ENCODE measurements at places on chromosomes 16 and 17.
A peak's percentile ranks its signal among the peaks of the same experiment; 100 is the strongest.

DNA sequence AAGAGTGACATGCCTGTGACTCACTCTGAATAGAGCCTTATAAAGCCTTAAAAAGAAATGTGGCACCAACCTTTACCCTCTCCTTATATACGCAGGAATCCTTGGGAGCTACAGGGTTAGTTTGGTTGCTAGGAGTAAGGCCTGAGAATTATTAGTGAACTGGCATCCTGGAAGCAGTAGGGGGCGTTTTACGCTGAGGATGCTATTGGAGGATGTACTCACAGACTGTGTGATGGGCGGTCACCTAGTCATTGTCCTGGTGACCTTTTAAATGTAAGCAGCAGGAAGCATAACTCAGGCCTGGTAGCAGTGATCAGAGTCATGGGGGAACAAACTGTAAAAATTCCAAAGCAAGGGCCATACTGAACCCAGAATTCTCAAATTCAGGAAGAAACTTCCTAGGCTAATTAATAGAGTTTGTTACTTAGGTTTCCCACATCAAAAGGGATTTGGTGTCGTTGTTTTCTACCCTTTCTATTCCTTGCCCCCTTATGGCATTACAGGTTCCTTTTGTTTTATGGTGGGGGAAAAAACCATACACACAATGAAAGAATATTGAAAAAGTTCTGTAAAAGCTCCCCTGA lies 153.8 kb downstream of the SNX11 start:
- DNase-seq: peak; percentile 19

DNA sequence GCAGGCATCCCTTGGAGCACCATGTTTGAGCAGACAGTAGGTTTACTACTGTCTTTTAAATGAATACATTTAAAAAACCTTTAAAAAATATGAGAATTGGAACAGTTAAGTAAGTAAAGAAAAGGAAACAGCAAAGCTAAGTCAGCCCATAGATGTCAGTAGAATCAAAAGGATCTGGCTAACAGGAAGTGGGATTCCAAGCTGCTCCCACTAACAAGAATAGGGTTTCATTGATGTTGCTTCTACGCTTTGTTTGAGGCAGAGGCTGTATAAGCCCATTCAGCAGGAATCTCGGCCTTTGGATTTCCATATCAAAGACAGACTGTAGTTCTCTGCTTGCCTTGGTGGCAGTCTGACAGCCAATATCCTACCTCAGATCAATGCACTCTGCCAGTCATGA lies 122.9 kb upstream of the ELAC2 start:
- no peak for DNase-seq

DNA sequence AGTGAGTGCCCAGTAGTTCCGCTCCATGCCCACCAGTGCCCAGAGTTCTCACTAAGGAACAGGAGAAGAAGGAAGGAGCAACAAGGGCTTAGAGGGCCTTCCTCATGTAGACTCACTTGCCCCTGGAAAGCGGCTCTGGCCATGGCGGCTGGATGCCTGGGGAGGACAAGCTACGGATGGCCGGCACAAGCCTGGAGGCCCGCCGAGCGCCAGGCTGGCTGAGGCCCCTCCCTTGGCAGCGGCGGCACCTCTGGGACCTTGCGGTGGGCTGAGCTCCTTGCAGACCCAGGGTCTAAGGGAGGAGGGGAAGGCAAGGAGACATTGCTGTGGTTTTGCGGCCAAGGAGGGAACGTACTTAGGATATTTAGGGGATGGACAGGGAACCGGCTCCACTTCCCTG lies 160.1 kb downstream of the SALL1 start:
- DNase-seq: no peak

- no peak for DNase-seq
Observed at GRCh38 chr17:13212860-13213259, 195.0 kb upstream of the ELAC2 start.

DNA sequence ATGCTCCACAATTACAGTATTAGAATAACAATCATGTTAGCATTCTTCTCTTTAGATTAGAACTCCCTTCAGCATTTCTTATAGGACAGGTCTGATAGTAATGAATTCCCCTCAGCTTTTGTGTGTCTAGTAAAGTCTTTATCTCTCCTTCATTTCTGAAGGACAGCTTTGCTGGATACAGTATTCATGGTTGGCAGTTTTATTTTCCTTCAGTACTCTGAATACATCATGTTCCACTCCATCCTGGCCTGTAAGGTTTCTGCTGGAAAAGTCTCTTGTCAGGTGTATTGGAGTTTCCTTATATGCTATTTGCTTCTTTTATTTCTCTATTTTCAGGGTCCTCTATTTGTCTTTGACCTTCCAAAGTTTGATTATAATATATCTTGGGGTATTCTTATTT lies 4.0 kb upstream of the ABCA10 start:
- DNase-seq: no peak

GRCh38 chr16:87681981-87682570 lies 79.8 kb downstream of the JPH3 start:
- peak; percentile 16 for DNase-seq

- no peak for DNase-seq
Observed at GRCh38 chr17:48567209-48567608, 10.9 kb downstream of the HOXB4 start.

DNA sequence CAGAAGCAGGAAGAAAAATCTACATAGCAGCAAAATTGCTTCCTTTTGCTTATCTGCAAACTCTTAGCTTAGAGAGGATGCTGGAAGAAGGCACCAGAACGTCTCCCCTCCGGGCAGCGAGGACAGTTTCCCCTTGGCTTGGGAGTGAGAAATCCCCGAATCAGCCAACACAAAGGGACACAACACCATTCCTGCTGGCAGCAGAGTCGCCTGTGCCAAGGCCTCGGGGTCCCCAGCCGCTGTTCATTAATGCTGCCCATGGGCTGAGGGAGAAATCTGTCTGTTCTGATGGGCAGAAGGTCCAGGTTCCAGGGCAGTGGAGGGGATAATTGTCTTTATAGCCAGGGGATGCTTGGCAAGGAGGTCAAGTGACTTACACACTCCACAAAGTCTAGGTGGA lies 38.0 kb downstream of the CACNG3 start:
- DNase-seq: no peak

GRCh38 chr17:63676584-63676983 lies 23.3 kb downstream of the LIMD2 start:
- DNase-seq: no peak

DNA sequence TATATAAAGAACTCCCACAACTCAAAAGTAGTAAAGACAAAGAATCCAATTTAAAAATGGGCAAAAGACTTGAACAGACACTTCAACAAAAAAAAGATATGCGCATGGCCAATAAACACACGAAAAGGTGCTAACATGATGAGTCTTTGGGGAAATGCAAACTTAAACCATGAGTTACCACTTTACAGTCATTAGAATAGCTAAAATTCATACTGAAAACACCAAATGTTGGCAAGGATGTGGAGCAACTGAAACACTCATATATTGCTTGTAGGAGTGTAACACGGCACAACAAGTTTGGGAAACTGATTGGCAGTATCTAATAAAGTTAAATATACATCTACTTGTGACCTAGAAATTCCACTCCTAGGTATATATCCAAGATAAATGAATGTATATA lies 3.0 kb upstream of the PIK3R5 start:
- no peak for DNase-seq

DNA sequence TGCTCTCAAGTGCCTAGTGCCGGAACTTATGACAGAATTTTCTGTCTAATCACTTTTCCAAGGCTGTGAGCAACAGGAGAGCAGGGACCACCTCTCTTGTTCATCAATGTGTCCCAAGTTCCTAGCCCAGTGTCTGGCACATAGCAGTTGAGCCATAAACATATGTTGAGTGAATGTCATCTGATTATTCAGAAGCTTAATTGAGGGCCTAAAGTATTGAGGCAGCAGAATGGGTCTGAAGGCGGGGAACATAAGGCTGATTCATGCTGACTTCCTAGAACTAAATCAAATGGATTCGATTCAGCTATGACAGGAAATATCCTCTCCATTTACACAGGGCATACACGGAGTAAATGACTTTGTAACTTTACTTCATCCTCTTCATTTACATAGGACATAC lies 438.0 kb upstream of the ZFHX3 start:
- no peak for DNase-seq

GRCh38 chr16:88910284-88911135 lies 44.0 kb upstream of the PABPN1L start:
- DNase-seq: no peak

DNA sequence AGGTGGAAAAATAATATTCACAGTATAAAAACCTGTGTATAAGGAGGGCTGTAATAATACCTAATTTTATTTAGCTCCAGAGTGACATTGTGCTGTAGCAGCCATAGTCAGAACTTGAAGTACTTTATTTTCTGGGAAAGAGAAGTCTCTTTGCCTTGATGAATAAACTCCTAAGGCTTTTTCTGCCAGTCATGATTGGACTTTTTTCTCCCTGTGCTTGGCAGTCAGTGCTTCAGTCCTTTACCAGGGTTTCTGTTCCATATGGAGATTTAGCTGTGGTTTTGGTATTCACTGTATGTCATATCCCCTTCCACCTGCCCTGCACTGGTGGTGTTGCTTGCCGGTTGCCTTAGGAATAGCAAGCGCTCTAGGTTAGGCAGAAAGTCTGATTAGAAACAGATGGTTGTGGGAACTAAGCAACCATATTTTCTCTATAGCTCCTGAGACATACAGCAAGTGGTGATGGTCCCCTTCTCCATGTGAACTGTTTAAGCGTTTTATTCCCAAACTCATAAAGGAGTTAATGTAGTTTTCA lies 24.7 kb downstream of the DDX42 start:
- DNase-seq: no peak

DNA sequence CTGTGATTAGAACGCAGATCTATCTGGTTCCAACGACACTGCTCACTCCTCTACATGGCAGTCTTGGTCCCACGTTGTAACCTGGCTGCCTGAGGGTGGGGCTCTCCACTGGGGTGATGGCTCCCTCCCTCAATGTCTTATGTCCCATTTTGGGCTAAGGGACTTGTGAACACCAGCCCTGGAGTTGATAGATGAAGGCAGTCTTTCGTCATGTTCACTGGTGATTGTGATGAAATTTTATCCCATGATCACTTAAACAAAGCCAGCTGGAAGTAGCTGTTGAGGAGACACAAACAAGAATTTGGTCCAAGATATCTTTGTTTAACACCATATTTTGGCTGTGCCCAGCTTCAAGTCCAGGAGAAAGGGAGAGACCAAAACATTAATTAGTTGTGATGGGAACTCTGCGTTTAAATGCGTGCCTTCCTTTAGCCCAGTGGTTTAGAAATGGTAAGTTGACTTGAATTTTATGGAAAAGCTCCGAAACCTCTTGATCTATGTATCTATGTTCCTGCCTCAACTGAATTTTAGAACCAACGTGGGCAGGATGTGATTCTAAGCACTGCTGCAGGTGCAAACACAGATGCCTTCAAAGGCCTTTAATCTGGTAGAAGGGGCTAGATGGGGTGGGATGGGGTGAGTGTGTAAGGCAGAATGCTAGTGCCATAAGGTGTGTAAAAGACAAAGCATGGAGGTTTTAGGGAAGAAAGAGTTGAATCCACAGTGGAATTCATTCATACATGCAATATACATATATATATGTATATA lies 186.8 kb upstream of the IRX3 start:
- DNase-seq: no peak

GRCh38 chr17:9646546-9646885 lies 1.2 kb downstream of the USP43 start:
- DNase-seq: no peak

- no peak for DNase-seq
Observed at GRCh38 chr16:67530013-67530939, 1.6 kb downstream of the RIPOR1 start.

DNA sequence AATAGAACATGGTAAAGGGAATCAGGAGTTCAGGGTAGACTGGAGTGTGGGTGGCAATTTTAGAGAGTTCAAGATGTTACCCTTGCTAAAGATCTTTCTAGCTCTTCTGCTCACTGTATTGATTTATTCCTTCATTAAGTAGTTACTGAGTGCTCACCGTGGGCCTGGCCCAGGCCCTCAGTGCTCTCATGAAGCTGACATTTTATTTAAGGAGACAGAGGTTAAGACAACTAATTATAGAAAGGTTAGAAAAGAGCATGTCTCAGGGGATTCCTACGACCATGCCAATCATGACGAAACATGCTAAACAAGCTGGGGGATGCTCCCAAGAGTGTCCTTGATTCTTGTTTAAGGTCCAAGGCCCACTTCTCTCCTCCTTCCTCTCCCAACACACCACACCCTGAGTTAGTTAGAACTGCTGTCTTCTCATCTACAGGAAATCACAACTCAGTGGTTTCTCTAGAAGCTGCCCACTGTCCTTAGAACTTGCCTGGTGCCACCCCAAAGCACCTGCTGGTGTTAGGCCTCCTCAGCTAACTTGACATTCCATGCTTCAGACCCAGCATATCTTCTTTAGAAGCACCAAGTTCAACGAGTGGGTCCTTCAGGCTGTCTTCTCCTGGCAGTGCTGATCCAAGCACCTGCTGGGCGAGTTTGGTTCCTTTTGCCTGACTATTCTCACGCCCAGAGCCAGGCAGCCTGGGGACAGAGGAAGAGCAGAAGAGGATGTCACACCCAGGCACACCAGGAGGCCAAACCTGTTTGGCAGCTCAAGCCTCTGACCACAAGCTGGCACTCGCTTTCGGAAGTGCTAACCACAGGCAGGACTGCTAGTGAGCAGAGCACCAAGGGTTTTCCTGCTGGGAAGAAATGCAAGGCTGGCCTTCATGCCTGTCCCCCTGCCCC lies 79.0 kb downstream of the GAS7 start:
- DNase-seq: peak; percentile 67

GRCh38 chr16:10107081-10107480 lies 75.1 kb downstream of the GRIN2A start:
- DNase-seq: no peak

DNA sequence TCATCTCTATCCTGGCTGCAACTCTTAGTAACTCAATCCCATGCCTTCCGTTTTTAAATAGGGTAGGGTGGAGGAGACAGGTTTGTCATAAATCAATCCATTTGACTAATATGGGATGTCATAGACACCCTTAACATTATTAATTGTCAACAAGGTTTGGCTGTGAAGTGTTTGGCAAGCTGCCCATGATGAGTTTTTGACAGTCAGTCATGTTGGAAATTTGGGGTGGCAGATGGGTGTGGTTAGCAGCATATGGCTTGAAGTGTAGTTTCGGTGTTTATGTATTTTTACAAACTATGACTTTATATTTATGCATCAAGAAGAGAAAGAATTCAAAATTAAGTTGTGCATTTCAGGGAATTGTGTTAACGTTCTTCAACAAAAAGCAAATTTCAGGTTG lies 221.8 kb upstream of the CDH5 start:
- DNase-seq: no peak

GRCh38 chr17:58191241-58191896 lies 1.2 kb upstream of the EPX start:
- DNase-seq: no peak
